ENCODE measurements at places on chromosomes 5 and 9.

- DNase-seq: no peak
These were observed 1.1 kb upstream of the BRD3 start for GRCh38 chr9:134068744-134069479.

- no peak for DNase-seq
These were observed 48.2 kb downstream of the GPR107 start for GRCh38 chr9:130101915-130102314.

- DNase-seq: no peak
These were observed 69.7 kb downstream of the ZSWIM6 start for GRCh38 chr5:61401726-61402125.

GRCh38 chr5:137933491-137933911 lies 44.2 kb downstream of the PKD2L2 start:
- DNase-seq: no peak

- DNase-seq: no peak
These were observed 70.3 kb downstream of the RAB24 start for GRCh38 chr5:177233206-177233605.

DNA sequence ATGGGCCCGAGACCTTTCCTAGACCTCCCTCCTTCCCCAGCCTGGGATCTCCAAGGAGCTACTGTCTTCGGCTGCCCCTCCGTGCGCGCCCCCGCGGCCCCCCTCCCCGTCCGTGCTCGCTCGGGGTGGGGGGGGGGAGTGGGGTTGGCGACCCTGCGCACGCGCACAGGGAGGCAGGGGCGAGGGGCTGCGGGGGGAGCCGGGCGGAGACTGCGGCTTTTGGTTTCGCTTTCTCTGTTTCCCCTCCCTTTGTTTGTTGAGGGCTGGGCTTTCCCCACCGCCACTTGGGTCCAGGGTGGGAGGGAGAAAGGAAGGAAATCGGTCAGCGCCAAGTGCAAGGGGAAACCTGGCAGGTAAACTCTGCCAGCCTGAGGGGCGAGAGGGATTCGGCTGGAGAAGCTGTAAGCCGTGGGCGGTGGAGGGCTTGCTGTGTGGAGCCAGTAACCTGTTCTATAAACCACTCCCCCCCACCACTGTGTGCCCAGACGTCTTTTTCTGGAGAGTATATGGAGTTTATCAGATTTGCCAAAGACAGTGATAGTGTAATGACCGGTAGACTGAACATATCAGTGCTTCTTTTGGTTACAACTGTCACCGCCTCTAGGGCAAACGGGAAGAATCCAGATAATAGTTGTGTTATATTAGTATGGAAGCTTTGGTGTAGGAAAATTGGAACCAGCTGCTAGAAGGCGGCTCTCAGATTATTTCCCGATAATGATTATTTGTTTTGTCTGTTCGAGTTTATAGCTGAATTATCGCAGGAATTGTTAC lies 684 bp downstream of the DNAJA1 start:
- DNase-seq: peak; percentile 76

- no peak for DNase-seq
These were observed 20.7 kb downstream of the TTC1 start for GRCh38 chr5:160029540-160030139.

GRCh38 chr5:116042375-116042774 lies 10.1 kb downstream of the ARL14EPL start:
- no peak for DNase-seq

- no peak for DNase-seq
These were observed 223.7 kb downstream of the PCSK5 start for GRCh38 chr9:76114144-76114543.

DNA sequence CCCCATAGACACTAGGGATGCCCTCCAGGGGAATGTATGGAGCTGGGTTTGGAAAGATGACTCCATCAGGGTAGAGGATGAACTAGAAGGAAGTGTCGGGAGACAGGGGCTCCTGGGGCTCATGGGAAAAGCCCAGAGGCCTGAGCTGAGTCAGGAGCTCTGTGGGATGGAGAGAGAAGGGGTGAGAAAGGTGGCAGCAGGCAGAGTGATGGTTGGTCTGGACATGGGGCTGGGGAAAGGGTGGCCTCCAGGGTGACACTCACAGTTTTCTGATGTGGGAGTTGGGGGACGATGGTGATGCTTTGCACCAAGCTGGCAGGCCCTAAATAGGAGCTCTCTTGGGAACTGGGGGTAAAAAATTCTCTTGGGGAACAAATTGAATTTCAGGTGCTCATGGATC lies 213.5 kb upstream of the MVB12B start:
- no peak for DNase-seq

DNA sequence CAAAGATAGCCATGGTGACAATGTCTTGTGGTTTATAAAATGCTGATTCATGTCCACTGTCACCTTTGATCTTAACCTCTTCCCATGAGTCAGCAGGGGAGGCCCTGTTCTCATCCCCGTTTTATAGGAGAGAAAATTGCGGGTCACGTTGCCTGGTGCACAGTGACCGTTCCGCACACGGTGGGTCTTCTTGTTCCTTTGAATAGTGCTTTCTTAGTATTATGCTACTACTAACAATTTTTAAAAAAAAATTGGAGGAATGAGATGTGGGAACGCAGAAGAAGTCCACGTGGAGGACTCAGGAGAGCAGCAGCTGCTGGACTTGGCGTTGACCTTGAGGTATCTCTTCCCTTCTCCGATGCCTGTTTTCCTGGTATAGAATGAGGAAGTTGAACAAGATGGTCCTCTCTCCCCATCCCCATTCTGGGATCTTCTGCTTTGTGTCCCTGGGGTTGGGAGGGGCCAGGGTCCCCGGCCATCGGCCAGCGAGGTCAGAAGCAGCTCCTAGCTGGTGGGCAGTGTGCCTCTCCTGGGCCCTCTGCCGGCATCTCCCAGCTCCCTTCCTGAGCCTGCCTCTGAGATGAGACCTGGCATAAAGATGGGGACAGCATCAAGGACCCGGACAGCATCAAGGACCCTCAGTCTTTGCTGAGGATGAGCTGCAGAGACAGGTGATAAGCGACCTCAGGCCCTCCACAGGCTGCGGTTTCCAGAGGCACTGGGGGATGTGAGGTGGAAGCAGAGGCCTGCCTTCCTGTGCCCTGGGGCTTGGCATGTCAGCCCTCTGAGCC lies 143.9 kb downstream of the C9orf50 start:
- no peak for DNase-seq

- DNase-seq: no peak
These were observed 15.6 kb downstream of the GFRA3 start for GRCh38 chr5:138258704-138259292.

DNA sequence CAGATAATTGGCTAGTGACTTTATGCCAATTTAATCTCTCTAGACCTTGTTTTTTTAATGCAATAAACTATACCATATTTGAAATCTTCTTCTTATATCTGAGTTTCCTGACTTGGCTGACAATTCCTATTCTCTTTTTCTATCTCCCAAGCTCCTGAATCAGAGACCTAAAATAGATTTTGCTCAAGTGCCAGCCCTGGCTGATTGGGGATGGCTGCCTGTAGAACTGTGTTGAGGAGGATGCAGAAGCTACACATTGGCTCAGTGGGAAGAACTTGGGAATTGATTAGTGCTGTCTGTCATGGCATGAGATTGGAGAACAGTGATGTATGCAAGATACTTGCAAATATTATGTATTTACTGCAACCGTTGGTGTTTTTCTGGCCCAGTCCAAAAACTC lies 132.8 kb downstream of the INSYN2B start:
- no peak for DNase-seq

- peak; percentile 77 for DNase-seq
These were observed 17.8 kb upstream of the CYSTM1 start for GRCh38 chr5:140157032-140157781.

DNA sequence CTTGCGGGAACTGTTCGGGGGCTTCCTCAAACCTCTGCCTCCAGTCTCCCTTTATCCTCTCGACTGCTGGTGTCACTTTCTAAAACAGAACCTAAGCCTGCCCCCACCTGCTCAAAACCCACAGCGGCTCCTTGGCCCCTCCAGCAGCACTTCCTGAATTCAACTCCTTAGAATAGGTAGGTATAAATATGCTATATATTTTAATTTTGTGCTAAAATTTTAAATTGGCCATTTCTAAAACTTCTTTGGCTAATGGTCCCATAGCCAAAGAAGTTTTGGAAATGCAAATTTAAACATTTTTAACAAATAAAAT lies 71.8 kb upstream of the TBC1D2 start:
- no peak for DNase-seq

- no peak for DNase-seq
These were observed 151.7 kb downstream of the SNX18 start for GRCh38 chr5:54669285-54669684.

DNA sequence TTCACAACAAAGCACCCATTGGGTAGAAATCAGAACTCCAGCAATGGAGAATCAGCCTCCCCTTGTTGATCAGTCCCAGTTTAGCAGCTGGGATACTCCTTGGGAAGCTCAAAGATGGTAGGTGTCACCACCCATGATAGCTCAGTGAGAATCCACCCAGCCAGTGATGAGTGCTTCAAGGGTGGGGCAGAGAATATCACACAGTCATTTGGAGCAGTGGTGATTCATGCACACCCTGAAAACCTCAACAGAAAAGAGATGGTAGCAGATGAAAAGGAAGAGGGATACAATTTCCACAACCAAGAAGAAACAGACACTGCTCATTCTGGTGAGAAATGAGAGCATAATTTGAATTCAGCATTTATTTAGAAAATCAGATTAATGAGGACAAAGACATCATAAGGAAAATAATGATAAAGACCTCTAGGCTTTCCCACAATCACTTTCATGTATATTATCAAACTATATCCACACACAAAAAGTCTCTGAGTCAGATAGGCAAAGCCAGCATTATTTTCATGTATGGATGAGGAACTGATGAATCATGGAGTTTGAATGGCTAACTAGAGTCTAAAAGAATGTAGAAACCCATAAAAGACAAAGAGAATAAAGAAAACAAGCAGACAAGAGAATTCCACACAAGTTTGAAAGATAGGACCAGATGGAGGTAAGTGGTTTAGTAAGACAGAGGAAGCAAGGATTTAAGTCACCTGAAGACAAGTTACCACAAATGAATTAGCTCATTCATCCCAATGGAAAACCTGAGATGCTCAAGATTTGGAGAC lies 82.9 kb downstream of the FEM1C start:
- DNase-seq: no peak

DNA sequence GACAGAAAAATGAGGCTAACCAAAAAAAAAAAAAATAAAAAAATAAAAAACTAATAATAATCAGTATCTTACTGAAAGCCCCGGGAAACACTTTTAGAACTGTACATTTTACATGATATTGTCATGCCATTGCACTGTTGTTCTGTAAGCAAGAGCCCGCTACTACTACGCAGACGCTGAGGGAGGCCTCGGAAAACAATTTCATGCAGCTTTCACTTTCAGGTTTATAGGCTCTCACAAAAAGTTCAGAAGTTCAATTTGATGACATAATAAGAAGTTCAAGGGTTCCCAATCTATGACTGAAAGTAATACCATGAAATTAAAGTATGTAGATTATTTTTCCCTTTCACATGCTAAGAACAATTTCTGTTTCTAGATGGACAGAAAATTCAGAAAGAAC lies 318.3 kb upstream of the ITGA1 start:
- no peak for DNase-seq
